ENCODE measurements at places on chromosomes 7 and 10.

GRCh38 chr7:93921607-93922566 is at the start of gene GNG11:
Gene GNG11 (plus strand): TSS chr7:93921735. CDS start chr7:93922138, 403 bp downstream.
- DNase-seq: no peak

DNA sequence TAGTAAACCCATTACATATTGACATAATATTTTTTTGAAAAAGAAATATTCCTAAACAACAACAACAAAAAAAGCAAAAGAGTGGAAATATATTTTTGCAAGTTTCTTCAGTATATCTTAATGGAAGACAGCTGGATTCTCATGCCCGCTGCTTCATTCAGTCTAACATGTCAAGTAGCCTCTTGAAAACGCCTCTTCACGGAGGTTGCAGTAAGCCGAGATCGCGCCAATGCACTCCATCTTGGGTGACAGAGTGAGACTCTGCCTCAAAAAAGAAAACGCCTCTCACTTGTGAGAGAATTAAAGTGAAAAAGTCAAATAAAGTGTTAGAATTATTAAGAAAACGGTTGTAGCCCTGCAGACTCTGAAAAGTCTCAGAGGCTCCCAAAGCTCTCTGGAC is 1.3 kb downstream of the CUTC start:
- peak; percentile 6 for DNase-seq

DNA sequence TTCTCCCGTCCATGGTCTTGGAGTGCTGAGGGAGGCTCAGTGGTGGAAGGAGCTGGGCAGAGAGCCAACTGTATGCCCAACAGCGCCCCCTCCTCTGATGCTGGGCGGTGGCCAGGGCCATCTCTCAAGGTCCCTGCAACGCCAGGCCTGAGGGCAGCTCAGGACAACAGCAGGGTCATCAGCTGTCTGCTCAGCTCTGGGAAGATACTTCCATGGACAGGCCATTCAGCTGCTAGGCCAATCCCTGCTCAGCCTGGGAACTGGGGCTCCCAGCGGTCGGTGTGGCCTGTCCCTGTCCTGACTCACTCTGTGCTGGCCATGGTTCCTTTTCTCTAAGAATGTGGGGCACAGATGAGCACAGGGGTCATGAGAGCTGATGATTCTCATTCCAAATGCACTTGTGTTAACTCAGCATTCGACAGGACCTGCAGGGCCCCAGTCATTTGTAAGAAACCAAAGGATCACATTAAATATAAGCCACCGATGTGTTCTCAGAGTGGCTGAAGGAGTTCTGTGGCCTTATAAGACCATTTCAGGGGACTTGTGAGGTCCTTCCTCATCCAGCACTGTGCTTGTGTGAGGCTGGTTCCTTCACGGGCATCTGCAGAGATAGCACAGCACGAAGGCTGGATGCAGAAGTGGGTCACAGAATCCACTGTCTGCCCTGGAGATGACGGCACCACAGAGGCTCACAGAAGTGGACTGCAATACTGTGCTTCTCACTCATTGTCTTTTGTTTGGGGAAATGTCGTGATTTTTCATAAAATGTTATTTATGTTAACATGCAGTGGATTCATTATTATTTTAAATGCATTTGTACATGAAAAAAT is 73.0 kb downstream of the ADCY1 start:
- DNase-seq: no peak

DNA sequence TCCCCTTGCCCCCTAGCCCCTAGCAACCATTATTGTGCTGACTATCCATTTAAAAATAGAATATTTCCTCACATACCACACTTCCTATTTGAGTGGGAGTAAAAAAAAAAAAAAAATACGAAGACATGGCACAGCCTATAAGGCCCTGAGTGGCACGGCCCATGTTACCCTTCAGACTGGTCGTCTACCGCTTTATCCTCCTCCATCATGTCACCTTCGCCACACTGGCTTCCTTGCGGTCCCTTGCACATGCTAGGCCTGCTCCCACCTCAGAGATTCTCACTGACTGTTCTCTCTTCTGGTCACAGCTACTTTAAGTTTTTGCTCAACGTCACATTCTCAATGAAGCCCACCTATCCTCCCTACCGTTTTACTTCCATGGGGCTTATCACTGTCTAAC is 130.3 kb downstream of the ATE1 start:
- no peak for DNase-seq

DNA sequence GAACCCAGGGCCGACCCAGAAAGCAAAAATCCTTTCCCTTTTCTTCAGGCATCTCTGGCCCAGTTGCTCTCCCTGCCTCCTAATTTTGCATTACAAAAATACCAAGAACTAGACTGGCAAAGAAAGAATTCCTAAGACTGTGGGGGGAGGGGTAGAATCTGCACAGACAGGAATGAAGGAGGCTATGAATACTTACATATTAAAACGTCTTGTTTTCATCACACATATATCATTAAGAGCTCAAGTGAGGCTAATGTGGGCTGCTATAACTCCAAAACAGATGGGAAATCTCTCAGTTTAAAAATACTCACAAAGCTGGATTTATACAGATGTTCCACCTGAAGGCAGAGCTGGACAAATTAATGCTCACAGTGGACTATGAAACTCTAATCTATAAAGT is 29.2 kb upstream of the MKX start:
- DNase-seq: no peak

GRCh38 chr10:74194999-74195398 is 44.0 kb downstream of the ADK start:
- no peak for DNase-seq

DNA sequence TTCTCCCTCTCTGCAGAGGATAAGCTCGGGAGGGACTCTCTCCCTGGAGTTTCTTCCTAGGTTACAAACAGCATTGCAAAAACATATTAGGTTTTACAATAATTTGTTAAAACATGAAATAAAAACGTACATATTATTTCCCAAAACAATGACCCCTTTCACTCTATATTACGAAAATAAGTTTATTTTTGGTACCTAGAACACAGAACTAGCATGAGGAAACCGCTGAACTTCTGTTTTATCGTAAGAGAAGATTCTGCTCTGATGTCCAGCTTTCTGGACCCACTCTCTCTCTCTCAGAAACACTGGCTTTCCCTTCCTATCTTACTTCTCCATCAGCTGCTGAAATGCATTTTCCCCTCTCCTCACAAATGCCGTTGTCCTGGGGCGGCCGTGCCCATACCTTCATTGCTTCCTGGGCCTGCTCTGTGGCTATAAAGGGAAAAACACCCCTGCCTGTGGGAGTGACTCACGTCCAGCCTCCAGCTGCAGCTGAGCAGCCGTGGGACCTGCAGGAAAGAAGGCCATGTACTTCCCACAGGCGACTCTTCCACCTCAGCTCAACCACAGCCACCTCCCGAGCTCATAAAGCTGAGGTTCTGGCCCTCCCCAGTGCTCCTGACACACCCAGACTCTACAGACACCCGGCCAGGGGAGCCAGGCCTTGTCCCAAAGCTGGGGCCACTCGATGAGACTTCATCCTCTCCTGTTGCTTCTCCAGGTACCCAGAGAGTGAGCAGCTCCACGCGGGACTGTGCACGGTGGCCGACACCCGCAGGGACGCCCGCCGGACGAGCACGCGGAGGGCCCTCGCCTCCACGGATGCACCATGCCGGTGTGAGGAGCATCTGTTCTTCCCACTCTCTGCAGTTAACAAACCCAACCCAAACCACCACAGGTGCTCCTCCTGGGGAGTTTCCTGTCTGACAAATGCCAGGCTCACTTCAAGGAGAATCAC is 3.1 kb downstream of the GPER1 start:
- no peak for DNase-seq

DNA sequence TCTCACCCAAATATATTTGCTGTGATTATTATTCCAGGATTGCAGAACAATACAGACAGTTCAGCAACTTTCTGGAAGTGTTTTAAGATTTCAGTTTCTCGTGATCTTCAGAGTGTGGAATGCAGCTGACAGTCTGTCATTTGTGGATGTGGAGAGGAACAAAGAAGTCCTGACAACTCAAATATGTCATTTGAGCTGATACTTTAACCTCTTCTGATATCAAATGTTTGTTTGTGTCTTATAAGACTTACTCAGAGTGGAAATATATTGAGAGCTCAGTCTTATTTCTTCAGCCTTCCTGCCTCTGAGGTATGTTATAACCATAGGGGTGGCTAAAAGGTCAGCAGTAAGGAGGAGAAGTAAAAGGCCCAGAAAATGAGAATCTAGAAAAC is 96.4 kb downstream of the OSBPL3 start:
- DNase-seq: no peak

DNA sequence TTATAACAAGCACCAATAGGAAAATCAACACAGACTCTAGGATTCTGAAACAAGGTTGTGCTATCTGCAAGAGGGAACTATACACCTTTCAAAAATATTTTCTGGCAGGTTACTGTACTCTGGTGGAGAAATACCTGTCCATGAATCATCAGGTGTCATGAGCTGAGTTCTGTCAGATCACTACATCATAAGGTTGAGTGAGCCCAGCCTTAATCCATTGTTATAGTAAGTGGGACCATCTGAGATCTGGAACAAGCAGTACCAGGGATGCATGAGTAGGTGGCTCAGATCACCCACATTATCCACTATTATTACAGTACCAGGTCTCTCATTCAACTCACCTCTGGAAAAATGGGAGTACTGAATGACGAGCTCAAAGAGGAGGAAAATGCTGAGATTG is 212.4 kb downstream of the DGKI start:
- DNase-seq: no peak

GRCh38 chr7:2644562-2645273 is 12.9 kb downstream of the TTYH3 start:
- no peak for DNase-seq

- DNase-seq: no peak
These were observed 25.2 kb upstream of the FIGNL1 start for GRCh38 chr7:50475340-50475739.

- DNase-seq: no peak
These were observed 100.5 kb downstream of the CREB5 start for GRCh38 chr7:28512668-28513440.

GRCh38 chr10:47047577-47048525 is 136.6 kb downstream of the PTPN20 start:
- DNase-seq: no peak
